Stimulated activated CD4-positive, alpha-beta T cell treated with anti-CD3 and anti-CD28 coated beads, Interleukin-15, amount 100 ng/mL, for 48 hours (primary cell): ENCODE measurements at places on chromosomes 5 and 9.

DNA sequence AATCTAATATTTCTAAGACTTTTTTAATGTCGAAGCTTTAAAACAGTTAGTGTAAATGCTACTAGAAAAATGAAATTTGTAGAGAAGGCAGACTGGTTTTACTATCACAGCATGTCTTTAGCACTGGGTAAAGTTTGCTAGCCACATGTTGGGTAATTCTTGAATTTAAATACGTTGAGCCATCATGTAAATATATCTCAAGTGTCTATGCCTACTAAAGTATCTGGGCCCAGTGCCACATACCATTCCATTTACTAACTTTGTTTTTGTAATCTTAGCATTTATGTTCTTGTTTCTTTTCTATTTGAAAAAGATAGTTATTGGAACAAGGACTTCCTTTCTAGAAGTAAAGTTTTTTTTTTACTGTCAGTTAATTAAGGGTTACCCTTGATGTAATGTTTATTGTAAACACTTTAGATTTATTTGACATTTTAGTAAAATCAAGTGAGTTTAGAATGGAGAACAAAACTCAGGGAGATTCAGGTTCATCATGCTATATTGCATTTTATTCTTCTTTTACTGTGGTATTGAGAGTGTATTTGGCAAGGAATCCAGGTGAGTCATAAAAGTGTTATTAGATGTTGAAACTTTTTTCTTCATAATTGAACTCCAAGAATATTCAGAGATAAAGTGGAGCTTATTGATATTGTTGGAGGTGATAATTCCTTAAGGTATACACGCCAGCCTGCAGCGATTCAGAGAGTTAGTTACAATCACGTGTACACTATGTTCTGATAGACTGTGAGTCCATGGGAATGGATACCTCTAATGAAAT is 182.4 kb downstream of the CCDC171 start:
- DNase-seq: no peak

DNA sequence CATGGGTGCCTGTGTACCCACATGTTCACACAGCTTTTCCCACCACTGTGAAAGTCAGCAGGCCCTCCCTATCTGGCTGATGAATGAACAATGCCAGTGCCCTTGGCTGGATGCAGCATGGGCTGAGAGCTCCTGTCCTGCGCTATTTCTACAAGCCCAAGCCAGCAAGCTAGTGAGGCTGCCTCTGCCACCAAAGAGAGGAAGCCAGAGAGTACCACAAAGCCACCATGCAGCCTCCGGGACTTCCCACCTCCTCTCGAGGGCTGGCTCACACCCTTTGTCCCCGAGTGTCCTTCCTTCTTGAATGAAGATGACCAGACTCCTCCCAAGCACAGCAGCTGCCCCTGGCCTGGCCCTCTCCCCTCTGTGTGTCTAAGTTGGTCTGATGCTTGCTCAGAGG is 76.5 kb downstream of the SH3PXD2B start:
- DNase-seq: no peak

DNA sequence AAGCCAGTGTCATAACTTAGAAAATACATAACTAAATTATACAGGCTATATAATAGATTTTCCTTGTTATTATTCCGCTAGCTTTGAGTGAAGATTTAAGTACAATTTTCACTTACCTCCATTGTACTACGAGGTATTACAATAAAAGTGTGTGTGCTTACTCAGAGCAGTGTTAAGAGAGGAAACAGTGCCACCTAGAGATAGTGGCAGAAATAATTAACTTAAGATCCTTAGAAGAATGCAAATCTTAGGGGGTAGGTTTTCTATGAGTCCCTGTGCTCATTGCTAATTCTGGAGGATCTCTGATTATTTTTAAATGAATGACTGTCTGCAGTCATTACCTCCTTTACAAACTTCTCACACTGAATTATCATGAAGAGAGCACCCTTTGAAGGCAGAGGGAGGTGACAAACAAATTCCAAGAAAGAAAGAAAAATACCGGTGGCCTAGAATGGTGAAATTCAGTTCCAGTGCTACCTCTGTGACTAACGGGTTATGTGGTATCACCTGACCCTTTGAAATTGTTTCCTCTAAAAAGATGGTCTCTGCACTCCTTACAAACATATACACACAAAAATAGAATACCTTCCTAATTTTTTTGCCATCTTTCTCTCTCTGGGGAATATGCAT is 379.8 kb downstream of the TRIM36 start:
- no peak for DNase-seq

DNA sequence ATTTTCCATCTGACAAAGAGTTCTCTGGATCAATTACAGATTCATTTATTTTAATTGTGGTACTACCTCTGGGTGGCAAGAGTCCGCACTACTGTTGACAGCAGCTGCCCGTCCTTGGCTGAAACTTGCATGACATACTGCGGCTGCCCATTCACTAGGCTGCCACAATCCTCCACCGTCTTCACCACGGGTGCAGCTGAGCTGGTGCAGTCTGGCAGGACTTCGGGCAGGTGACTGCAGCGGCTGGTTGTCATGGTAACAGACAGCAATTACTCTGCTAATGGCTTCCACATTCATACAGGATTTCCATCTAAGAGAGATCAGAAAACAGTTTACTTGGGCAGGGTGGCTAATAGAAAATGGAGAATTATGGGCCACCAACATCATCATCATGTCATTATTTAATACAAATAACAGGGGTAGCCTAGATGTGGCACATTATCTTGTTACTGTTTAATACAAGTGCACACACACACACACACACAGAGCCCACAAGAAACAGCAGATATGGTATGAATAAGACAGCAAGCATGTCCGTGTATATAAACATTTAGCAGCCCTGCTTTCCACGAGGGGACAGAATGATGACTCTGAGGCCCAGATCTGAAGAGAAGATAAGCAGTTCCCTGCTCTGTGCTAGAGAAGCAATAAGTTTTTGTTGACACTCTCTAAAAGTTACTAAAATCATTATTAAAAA is 112.3 kb downstream of the MARCHF3 start:
- no peak for DNase-seq

DNA sequence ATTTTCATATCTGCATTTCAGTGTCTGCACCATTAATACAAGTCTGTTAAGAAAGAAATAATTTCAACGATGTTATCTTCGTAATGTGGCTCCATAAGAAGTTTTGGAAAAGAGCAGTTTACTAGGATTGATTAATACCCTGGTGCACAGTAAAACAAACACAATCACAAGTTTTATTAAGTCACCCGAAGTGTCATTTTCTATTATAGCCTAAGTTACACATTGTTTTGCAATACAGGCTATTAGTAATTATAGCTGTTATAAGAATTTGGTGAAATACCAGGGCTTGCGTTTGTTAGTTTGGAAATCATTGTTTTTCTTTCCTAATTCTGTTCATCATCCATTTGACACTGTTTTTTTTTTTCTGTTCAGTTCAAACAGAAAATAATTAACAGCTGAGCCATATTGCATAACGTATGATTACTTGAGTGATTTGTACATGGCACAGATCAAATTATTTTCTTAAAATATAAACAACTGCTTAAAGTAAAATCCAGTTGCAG is 30.6 kb downstream of the LVRN start:
- no peak for DNase-seq

- DNase-seq: peak; percentile 15
Measured at GRCh38 chr5:68315679-68316271, 100.2 kb downstream of the PIK3R1 start.

GRCh38 chr9:126462617-126463016 is 136.0 kb downstream of the MVB12B start:
- DNase-seq: no peak

- peak; percentile 81 for DNase-seq
Measured at GRCh38 chr5:139392678-139393496, 2.0 kb downstream of the PROB1 start.

GRCh38 chr9:105859428-105860091 is 165.2 kb downstream of the TMEM38B start:
- DNase-seq: no peak
